ENCODE measurements at places on chromosomes 5 and 9.

DNA sequence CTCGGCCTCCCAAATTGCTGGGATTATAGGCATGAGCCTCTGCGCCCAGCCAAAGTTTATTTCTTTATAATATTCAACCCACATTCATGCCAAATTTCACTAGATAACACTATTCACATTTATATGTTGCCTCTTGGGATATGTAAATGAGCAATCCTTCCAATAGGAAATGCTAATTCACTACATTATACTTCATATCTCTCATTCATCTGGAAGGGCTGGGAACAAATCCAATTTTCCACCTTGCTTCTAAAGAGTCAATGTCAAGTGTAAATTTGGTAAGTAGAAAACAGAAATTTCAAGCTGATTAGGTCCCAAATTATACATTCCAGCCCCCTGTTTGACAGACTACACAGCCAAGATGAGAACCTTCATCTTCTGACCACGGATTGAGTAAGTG is 385.5 kb downstream of the GLIS3 start:
- peaks cover 4% of the 10 kb centered on the region for H3K4me1 ChIP-seq
- peaks cover 2% of the 10 kb centered on the region for H3K27me3 ChIP-seq
- no peak overlapping the region for H3K4me3 ChIP-seq
- no peak for DNase-seq
- H3K27ac ChIP-seq = no peak overlapping the region

- H3K27ac ChIP-seq = no peak overlapping the region
- H3K4me1 ChIP-seq = peaks cover 4% of the 10 kb centered on the region
- no peaks in the 10 kb centered on the region for H3K27me3 ChIP-seq
- no peak overlapping the region for H3K4me3 ChIP-seq
These were observed 25.1 kb downstream of the EXD3 start for GRCh38 chr9:137397675-137398423.

- H3K4me3 ChIP-seq = peak overlapping the region; percentile 100
- H3K27ac ChIP-seq = peak overlapping the region; percentile 63
- peaks cover 29% of the 10 kb centered on the region for H3K36me3 ChIP-seq
- H3K27me3 ChIP-seq = no peaks in the 10 kb centered on the region
- H3K4me1 ChIP-seq = peaks cover 45% of the 10 kb centered on the region
These were observed 2.1 kb downstream of the MXD3 start for GRCh38 chr5:177309351-177310191.

DNA sequence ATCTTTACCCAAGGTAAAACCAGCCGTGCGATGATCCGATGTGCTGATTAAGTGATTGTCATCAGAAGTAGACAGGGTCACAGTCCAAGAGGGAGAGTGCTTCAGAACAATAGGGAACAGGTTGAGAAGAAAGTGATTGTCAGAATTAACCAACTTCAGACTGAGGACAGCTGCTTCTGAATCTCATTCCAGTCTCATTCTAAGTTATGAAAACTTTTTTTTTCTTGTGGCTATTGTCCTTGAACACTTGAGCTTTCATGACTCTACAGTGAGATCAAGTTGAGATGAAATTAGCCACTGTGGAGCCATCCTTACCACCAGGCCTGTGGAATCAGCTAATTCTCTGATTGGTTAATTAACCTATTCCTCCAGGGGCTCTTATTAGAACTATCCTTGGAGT is 159.9 kb upstream of the WWC1 start:
- H3K4me3 ChIP-seq = no peak overlapping the region
- no peaks in the 10 kb centered on the region for H3K4me1 ChIP-seq
- no peak for DNase-seq
- H3K27me3 ChIP-seq = peaks cover 4% of the 10 kb centered on the region
- no peaks in the 10 kb centered on the region for H3K36me3 ChIP-seq

GRCh38 chr9:33794560-33794959 is 801 bp upstream of the PRSS3 start:
- DNase-seq = no peak
- H3K27me3 ChIP-seq = peaks cover 30% of the 10 kb centered on the region
- no peaks in the 10 kb centered on the region for H3K4me1 ChIP-seq
- H3K36me3 ChIP-seq = no peaks in the 10 kb centered on the region

DNA sequence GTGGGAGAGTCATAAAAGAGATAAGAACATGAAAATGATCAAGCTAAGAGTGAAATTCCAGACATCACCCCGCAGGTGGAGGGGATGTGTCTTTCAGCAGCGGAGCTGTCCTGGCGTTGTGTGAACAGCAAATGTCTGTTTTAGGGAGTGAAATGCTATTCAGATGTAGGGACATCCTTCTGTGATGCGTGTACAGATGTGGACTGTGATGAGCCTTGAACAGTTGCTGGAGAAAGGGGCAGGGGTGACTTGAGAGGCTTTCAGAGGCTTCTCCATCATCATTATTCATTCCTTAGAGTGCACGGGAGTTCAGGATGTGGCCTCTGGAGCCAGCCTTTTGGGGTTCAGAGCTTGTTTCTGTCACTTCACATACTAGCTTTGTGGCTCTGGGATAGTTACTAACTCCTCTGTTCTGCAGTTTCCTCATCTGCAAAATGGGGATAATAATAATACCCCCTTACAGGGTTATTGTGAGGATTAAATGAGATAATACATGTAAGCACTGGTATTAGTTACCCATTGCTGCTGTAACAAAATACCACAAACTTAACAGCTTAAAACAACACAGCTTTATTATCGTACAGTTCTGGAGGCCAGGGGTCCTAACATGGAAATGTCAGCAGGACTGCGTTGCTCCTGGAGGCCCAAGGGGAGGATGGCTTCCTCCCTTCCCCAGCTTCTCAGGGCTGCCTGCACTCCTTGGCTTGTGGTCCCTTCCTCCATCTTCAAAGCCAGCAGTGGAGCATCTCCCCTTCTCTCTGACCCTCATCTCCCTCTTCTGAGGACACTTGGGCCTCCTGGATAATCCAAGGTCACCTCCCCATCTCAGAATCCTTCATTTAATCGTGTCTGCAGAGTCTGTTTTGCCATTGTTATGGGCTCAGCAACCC is 9.4 kb downstream of the TRAF1 start:
- peaks cover 67% of the 10 kb centered on the region for H3K4me1 ChIP-seq
- peaks cover 70% of the 10 kb centered on the region for H3K36me3 ChIP-seq
- peak overlapping the region; percentile 83 for H3K27ac ChIP-seq
- DNase-seq = no peak

GRCh38 chr5:131265311-131265803 is 1.5 kb downstream of the CDC42SE2 start:
- no peak for DNase-seq
- peak overlapping the region; percentile 90 for H3K4me3 ChIP-seq

DNA sequence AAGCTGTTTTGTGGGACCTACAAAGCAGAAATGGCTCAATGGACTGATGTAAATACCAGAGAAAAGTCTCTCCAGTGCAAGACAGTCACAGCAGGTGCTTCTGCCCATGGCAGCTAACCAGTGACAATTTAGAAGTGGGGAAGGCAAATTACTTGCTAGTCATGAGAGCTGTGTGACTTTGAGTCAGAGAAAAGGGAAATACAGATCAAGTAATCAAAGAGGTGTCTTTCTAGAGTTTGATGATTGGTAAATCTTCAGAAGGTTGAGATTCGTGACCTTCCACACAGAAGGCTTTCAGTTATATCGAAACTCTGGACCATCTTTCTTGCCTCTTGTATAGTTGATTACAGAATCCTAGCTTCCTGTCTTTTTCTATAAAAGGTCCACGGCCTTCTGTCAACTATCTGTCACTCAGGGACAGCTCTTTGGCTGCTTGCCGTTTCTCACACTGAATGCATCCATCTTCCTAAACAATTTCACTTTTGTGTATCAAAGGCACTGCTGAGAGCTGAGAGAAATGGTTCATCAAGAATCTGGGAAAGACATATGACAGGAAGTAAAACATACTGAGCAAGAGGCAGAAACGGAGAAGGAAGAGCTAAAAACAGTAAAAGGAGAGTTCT is 993.9 kb upstream of the ACO1 start:
- peak overlapping the region; percentile 65 for H3K27ac ChIP-seq
- H3K4me1 ChIP-seq = peaks cover 6% of the 10 kb centered on the region
- DNase-seq = no peak
- H3K4me3 ChIP-seq = peak overlapping the region; percentile 44
- no peaks in the 10 kb centered on the region for H3K27me3 ChIP-seq
- H3K36me3 ChIP-seq = peaks cover 4% of the 10 kb centered on the region

DNA sequence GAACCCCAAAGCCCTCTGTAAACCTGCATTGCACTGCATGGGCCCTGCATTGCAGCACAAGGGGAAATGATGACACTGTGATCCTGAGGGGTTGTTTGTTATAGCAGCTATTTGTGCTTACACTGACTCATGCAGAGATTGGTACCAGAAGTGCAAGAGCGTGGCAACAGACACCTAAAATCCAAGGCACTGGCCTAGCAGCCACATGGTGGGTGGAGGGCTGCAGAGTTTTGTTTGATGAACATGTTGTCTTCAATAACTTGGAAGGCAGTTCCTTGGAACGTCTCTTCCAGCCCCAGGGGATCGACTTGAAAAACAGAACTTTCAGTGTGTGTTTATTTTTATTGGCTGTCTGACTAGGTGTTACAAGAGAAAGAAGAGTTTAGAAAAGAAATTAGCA is 14.5 kb downstream of the FCN2 start:
- no peak overlapping the region for H3K4me3 ChIP-seq
- no peak overlapping the region for H3K27ac ChIP-seq
- no peak for DNase-seq
- H3K36me3 ChIP-seq = no peaks in the 10 kb centered on the region
- H3K27me3 ChIP-seq = peaks cover 6% of the 10 kb centered on the region

GRCh38 chr5:114305402-114306207 is 56.3 kb upstream of the KCNN2 start:
- no peak overlapping the region for H3K4me3 ChIP-seq
- H3K27me3 ChIP-seq = no peaks in the 10 kb centered on the region
- H3K4me1 ChIP-seq = no peaks in the 10 kb centered on the region
- H3K27ac ChIP-seq = no peak overlapping the region
- no peak for DNase-seq
- no peaks in the 10 kb centered on the region for H3K36me3 ChIP-seq
